IMR-90 (cell line): ENCODE measurements at places on chromosomes 1 and 21. TPM values are rescaled to one million over a fixed set of nuclear protein-coding genes. Genes with fewer than 3 reads are reported as not detected.

GRCh38 chr1:156746728-156747631 is 4.5 kb downstream of the HDGF start:
- DNase-seq: peak; percentile 90
- H3K27me3 ChIP-seq: no peaks in the 10 kb centered on the region
- H3K27ac ChIP-seq: peak overlapping the region; percentile 95
- H3K36me3 ChIP-seq: peaks cover 20% of the 10 kb centered on the region

DNA sequence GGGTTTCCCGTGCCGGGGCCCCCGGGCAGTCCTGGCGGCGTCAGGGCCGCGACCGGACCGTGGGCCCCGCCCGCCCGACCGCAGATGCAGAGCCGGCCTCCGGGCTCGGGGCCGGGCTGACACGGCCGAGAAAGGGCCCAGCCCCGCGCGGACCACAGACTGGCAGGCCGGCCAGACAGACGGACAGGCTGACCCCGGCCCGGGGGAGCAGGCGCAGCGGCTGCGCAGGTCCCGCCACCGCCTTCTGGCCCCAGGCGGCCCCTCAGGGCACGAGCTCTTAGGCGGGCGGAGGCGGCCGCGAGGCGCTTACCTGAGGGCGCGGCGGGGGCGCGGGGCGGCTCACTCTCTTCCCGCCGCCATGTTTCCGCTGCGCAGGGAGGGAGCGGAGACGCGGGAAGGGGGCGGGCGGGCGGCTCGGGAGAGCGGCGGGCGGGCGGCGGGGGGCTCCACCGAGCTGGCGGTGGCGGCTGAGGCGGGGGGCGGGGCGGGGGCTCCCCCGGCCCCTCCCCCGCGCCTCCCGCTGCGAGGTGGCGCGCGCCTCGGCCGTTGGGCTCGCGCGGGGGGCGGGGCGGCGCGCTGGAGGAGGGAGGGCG is at the start of gene SCMH1:
SCMH1 (minus strand) TSS at position 558 of the 593 bp plus-strand sequence. CDS start 56,173 bp downstream, outside the sequence.
- peak; percentile 12 for DNase-seq
- peaks cover 7% of the 10 kb centered on the region for H3K4me1 ChIP-seq
- no peaks in the 10 kb centered on the region for H3K36me3 ChIP-seq
- H3K4me3 ChIP-seq: peak within 1 kb of the TSS; percentile 88
- H3K27me3 ChIP-seq: no peaks in the 10 kb centered on the region
- H3K27ac ChIP-seq: peak within 1 kb of the TSS; percentile 82

PGLYRP3 gene
- total RNA-seq: not detected in 2 replicates

GRCh38 chr1:206786212-206786886 is 14.1 kb upstream of the IL10 start:
- H3K36me3 ChIP-seq: no peaks in the 10 kb centered on the region
- no peak overlapping the region for H3K27ac ChIP-seq
- no peak overlapping the region for H3K4me3 ChIP-seq
- DNase-seq: no peak

- no peak overlapping the region for H3K27ac ChIP-seq
- H3K4me3 ChIP-seq: no peak overlapping the region
- no peaks in the 10 kb centered on the region for H3K36me3 ChIP-seq
- H3K4me1 ChIP-seq: no peaks in the 10 kb centered on the region
- H3K27me3 ChIP-seq: no peaks in the 10 kb centered on the region
These were observed 124.0 kb downstream of the KCNH1 start for GRCh38 chr1:211009944-211010343.

DNA sequence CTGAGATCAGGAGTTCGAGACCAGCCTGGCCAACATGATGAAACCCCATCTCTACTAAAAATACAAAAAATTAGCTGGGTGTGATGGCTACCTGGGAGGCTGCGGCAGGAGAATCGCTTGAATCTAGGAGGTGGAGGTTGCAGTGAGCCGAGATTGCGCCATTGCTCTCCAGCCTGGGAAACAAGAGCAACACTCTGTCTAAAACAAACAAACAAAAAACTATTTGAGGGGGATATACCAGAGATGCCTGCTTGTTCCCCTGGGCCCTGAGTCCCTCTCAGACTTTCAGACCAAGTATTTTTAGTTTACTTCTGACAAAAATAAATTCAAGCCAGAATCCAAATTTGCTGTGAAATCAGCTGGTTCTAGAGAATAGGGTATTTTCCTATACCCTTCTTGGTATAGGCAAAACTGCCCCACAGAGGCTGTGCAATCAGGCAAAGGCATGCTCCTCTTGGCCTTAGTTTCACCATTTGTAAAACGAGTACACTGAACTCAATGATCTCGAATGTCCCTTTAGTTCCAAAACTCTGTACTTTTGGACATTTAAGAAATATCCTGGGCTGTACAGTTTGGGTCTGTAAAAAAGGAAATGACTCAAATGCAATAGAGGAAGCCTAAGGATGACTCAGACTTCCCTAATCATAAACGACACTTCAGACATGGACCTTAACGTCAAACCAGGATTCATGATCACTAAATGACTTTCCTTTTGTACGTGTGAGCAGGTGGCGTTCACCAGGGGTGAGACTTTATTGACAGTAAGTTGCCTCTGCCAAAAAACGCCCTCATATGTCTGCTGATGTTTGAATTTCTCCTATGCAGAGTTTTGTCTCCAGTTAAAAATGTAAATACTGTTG is 16.1 kb downstream of the ENSA start:
- peaks cover 14% of the 10 kb centered on the region for H3K4me1 ChIP-seq
- H3K27ac ChIP-seq: peak overlapping the region; percentile 90
- no peaks in the 10 kb centered on the region for H3K27me3 ChIP-seq
- peak; percentile 98 for DNase-seq
- peaks cover 6% of the 10 kb centered on the region for H3K36me3 ChIP-seq
- H3K4me3 ChIP-seq: peak overlapping the region; percentile 3; the same call in 1 of the 2 replicates

GPX7 gene
- total RNA-seq: 3.1 and 3.4 TPM in 2 replicates

DNA sequence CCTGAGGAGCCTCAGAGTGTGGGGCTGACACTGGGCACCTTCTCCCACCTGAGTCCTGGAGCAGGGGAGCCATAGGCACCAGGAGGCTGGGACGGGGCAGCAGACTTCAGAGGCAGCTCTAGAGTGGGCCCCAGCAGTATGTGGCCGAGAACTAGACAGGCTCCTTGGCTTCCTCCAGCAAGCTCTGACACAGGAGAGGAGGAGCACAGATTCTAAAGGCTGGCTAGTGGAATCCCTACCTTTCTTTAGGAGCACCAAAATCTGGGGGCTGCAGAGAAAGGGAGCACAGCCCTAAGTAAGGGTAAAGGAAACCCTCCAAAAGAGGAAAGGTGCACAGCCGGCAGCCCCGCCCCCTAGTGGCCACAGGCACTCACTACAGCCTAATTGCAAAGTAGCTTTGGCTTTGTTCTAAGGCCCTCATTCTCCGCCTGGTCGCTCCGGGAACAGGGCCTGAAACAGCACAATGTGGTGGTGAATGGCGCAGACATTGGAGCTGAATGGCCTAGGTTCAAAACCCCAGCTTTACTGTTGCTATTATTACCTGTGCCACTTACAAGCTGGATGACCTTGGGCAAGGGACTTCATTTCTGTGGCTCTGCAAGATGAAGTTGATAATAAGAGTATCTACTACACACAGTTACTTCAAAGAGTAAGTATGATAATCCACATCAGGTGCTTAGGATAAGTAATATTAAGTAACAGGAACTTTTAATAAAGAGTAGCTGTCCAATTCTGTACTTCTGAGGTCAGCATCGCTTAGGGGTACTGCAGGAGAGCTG is 8.8 kb upstream of the GUCA2A start:
- peaks cover 5% of the 10 kb centered on the region for H3K4me1 ChIP-seq
- no peaks in the 10 kb centered on the region for H3K27me3 ChIP-seq
- peak; percentile 28 for DNase-seq
- H3K36me3 ChIP-seq: peaks cover 1% of the 10 kb centered on the region; the same call in 1 of the 2 replicates
- H3K4me3 ChIP-seq: no peak overlapping the region

DNA sequence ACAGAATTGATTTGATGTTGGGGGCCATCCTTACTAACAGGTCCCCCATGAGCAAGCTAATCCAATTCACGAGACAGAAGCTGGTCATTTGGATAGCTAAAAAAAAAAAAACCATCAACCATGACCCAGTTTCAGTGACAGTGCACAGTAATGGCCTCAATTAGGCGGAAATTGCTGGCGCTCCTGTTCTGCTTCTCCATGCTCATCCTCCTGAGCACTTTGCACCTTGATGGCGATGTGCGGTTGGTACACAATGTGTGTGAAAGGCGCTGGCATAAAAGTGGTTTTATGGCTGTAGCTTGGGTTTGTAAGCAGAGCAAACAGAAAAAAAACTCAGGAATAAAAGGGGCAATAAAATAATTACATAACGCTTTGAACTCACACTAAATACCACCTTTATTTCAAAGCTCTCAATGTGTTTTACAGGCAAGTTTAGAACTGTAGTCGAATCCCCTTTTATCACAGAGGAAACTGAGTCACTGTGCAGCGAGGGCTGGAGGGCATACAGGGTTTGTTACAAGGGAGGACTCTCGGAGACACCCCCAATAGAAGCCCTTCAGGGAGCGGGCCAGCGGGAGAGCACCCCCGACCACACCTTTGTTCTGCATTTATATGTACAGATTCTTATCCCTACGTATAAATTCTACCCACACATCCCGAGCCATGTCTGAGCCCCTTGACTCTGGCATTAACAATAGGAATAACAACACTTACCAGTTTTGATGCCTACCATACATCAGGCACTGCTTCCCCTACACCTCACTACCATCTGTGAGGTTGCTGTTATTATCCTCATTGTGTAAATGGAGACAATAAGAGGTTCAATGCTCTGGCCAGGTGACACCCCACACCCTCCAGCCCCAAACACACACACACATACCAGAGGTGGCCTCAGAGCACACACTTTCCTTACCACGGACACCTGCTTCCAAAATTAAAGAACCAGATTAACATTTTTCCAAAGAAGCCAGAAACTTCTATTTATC is 213.5 kb upstream of the IRF2BP2 start:
- H3K36me3 ChIP-seq: no peaks in the 10 kb centered on the region
- no peak overlapping the region for H3K4me3 ChIP-seq
- H3K27ac ChIP-seq: no peak overlapping the region
- H3K4me1 ChIP-seq: peaks cover 8% of the 10 kb centered on the region; the same call in 1 of the 2 replicates
- H3K27me3 ChIP-seq: no peaks in the 10 kb centered on the region

DNA sequence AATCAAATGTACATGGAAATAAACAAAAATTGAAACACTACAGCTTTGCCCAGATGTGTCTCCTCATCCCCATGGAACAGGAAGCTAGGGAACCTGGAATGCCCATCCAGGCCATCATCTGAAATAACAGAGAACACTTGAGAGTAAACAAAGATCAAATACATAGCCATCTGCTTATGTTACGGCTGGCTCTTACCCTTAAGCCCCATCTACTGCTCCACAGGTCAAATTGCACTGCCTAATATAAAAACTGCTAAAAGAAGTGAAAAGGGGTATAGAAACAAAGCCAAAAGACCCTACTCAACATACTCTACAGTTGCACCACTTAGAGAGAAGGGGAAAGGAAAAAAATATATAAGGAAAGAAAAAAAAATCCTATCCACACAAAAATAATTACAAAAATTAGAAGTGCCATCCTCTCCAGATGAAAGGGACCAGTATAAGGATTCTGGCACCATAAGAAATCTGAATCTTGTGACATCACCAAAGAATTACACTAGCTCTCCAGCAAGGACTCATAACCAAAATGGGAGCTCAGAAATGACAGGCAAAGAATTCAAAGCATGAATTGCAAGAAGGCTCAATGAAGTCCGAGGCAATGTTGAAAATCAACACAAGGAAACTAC is 26.9 kb downstream of the OR6Y1 start:
- no peak overlapping the region for H3K27ac ChIP-seq
- no peaks in the 10 kb centered on the region for H3K27me3 ChIP-seq
- peak; percentile 27 for DNase-seq
- no peaks in the 10 kb centered on the region for H3K4me1 ChIP-seq

OLFML2B gene
- total RNA-seq: 0.36 and 0.56 TPM in 2 replicates

GRCh38 chr1:150981805-150982712 is at the start of gene ANXA9:
Gene ANXA9 (plus strand): TSS chr1:150982292. CDS start chr1:150983106, 814 bp downstream.
- H3K27me3 ChIP-seq: peaks cover 5% of the 10 kb centered on the region; the same call in 1 of the 2 replicates
- no peak for DNase-seq
- H3K27ac ChIP-seq: no peak within 1 kb of the TSS

DNA sequence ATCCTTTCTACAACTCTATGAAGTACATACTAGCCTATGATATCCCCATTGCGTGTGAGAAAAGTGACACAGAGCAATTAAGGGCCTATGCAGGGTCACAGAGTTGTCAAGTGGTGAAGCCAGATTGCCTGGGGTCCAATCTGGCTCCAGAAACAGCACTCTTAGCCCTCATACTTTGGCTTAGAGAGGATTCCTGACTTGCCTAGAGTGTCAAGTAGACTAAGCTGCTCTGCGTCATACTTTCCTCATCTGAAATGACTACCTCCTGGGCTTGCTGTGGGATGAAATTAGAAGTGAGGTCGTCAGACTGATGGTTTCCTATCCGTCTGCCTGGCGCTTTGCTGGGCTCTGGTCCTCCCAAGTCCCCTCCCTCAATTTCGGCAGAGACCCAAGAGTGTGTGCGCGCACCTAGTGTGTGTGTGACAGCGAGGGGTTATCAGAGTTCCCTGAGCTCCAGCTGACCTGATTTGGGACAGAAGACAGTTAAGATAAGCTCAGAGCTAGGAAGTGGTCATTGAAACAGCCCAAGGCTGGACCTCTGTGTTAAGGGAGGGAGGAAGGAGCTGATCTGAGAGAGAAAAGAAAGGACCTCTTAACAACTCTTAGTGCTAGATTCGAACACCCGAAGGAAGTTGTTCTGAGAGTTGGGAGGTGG is 5.4 kb upstream of the NUAK2 start:
- DNase-seq: peak; percentile 56
- H3K27ac ChIP-seq: no peak overlapping the region
- peaks cover 14% of the 10 kb centered on the region for H3K4me1 ChIP-seq
- H3K36me3 ChIP-seq: no peaks in the 10 kb centered on the region

GRCh38 chr1:66413838-66414175 is 120.1 kb upstream of the SGIP1 start:
- no peak for DNase-seq
- H3K27me3 ChIP-seq: no peaks in the 10 kb centered on the region
- H3K27ac ChIP-seq: peak overlapping the region; percentile 78; the same call in 1 of the 2 replicates
- H3K4me1 ChIP-seq: peaks cover 18% of the 10 kb centered on the region
- no peak overlapping the region for H3K4me3 ChIP-seq
- no peaks in the 10 kb centered on the region for H3K36me3 ChIP-seq

KIF2C gene
- total RNA-seq: 40.5 and 45.0 TPM in 2 replicates

DNA sequence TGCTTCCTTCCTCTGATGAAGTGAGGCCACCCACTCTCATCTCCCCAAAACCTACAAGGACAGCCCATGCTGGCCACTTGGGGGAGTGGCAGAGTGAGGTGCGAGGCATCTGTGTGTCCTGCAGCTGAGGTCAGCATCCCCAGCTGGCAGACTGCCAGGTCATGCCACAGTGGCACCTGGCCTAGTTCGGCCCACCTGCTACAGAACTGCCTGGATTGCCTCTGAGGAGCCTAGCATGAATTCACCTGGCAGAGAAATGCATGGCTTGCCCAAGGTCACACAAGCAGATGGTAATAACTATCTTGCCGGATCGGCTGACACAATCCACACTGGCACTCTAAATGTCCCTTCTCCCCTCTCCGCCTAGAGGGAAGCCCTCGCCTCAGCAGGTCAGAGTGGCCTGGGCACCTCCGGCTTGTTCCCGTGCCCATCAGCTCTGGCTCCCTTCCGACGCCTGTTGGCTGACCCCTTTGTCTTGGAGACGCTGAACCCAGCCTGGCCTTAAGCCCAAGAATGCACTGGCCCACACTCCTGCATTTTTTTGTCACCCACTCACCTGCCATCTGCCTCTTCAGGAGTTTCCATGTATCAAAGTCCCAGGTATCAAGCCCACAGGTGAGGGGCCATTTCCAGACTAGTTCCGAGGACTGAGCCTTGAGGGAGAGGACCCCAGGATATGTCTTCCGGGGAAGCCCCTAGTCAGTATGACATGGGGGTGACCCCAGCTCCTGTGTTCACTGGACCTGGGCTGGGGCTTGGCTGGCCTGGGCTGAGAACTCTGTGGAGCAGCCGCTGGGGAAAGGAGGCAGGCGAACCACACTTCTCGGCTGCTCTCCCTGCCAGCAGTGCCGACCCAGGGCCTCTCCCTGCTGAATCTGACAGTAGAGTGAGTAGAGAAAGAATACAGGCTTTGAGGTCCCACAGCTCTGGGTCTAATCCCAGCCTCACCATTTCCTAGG is 21.7 kb downstream of the ECE1 start:
- H3K36me3 ChIP-seq: peaks cover 57% of the 10 kb centered on the region
- peaks cover 21% of the 10 kb centered on the region for H3K4me1 ChIP-seq
- H3K27me3 ChIP-seq: no peaks in the 10 kb centered on the region
- no peak overlapping the region for H3K4me3 ChIP-seq
